ENCODE measurements at places on chromosomes 2 and 18. TPM values are rescaled to one million over a fixed set of nuclear protein-coding genes. Genes with fewer than 3 reads are reported as not detected.

DNA sequence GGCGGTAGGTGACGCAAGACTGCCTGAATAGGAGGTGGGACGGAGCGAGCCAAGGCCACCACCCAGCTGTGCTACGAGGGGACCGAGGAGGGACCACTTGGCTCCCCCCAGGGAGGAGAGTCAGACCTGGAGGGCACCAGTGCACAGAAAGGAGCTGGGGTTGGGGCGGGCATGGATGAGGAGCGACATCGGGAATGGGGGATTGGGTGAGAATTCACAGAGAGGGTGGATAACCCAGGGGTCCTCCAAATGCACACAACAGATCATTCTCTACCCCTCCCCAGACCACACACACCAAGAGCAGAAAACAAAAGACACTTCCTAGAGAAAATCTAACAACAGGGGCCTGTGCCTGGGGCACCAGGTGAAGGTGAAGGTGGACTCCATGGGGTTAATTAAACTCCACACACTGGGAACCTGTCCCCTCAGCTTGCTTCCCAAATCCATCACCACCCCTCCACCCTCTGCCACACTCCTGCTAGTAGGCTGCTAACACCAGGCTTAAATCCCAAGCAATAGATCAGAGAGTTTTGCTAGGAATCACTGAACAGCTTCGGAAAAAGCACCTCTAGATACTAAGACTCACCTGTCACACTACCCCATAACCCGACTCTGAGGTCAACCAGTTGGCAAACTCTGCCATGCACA lies 274.6 kb downstream of the EIPR1 start:
- DNase-seq, result no peak

DNA sequence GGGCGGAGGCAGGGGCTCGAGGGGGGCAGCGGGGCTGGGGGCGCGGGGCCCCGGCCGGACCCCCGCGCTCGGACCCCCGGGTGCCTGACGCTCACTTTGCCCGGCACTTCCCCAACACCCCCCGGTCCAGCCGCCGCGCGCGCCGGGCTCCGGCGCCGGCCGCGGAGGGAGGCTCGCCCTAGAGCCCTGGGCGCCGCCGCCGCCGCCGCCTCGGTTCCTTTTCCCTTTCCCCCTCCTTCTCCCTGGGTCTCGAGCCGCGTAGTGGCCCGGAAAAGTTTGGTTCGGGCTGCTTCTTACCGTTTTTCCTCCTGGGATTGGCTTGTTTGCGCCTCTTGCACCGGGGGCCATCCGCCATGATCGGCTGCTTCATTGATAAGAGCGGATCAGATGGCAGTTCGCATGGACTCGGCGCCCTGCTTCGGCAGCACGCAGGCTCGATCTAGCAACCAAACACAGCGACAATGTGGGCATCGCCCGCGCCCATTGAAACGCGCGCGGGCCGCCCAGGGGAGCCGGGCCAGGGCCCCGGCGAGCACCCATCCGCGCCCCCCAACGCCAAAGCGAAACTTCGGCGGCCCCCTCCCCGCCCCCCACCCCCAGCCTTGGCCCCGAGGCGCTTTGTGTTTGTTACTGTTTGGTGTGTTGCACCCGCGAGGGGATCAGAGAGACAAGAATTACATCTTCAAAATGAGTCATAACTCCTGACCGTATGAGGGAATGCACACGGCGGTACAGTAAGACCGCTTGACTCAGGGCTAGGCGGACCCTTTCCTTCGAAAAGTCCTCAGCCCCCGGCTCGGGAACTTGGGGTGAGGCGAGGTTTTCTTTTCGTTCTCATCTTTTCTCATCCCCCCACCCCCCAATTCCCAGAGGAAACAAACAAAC lies 2.7 kb downstream of the ZEB2 start:
- DNase-seq, result no peak

The PLA2R1 gene
- 0.90 TPM for total RNA-seq

- DNase-seq, result no peak
These were observed 2.4 kb downstream of the MOGAT1 start for GRCh38 chr2:222673883-222674282.

DNA sequence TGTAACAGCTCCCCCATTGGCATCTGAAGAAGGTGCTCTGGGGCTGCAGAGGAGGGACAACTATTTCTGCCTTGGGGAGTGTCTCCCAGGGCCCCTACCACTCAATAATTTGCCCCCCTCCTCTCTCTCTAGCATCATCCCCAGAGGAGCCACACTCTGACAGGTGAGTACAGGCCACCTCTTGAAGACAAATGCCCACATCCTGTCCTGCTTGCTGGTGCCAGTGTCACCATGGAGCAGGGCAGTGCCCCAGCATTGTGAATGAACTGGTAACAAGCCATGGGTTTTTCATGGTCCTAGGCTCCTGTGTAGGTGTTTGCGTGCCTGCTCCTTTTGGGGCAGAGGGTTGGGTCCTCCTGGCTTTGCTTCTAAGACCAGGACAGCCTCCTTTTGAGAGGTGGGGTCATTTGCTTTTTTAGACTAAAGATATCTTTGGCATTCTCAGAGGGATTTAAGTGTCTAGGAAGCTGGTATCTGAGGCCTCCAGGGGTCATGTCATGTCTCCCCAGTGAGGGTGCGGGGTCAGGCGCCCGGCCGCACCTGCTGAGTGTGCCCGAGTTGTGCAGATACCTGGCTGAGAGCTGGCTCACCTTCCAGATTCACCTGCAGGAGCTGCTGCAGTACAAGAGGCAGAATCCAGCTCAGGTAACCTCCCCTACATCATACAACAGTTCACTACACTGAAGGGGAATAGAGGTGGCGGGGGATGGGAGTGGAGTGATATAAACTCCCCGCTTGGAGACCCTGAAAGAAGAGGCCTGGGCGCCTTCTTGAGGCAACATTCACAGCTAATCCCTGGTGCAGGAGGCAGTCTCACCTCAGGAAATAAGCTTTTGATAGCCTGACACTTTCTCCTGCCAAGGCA lies 1.8 kb downstream of the RETREG2 start:
- no peak for DNase-seq

The SPHKAP gene
- total RNA-seq, result 1.4 TPM

The ALK gene
- 0.19 TPM for total RNA-seq

GRCh38 chr2:237164474-237165042 lies 78.9 kb downstream of the COPS8 start:
- no peak for DNase-seq

DNA sequence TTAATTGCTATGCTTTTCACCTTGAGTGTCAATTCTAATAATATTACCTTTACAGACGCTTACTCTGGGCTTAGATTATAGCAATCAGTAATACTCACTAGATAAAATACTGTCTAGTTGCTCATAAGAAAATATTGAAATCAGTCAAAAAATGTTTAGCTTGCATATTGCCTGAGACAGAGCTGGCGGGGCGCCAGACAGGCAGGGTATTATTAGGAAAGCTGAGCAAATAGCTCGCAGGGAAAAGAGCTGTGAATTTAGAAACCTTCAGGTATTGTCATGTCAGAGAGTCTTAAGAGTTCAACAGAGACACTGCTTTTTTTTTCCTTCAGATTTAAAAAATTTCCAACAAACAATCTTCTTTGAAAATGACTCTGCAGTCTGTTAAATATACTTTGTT lies 118.4 kb downstream of the MEIS1 start:
- DNase-seq, result no peak

DNA sequence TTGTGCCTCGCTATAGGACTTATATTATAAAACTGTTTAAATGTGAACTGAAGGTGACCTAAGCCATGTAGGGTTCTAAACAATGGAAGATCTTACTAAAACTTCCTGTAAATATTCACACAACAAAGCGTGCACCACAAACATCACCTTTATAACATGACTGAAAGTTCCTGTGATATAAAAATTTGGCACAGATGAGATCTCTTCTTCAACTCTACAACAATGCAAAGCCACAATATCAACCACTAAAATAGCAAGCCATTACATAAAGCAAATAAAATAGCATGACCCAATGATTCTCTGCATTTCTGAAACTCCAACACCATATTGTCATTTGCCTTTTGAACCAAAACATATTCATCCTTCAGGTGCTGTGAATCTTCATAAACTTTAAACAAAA lies 3.5 kb downstream of the YES1 start:
- DNase-seq, result no peak

The TMBIM1 gene
- 44.0 TPM for total RNA-seq

DNA sequence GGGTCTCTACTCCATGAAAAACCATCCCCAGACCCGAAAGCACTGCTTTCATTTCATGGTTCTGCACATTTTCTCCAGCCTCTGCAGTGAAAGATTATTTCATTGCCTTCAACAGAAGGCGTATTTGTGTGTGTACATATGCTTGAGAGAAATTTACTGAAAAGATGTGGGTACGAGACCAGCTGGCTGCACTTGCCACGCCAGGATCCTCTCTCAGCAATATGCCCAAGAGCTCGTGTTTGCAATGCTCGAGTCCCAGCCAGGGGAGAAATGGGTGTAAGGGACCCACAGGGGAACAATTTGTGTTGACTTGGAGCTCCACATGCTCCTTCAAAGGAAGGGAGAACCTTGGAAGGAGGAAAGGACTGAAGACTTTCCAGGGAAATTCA lies 37.3 kb downstream of the TMEM177 start:
- no peak for DNase-seq

GRCh38 chr2:157107460-157107859 lies 150.0 kb upstream of the GALNT5 start:
- no peak for DNase-seq

The EVA1A gene
- total RNA-seq, result 12.7 TPM

The GAL3ST2 gene
- 0.09 TPM for total RNA-seq

The IL18RAP gene
- 3.7 TPM for total RNA-seq

DNA sequence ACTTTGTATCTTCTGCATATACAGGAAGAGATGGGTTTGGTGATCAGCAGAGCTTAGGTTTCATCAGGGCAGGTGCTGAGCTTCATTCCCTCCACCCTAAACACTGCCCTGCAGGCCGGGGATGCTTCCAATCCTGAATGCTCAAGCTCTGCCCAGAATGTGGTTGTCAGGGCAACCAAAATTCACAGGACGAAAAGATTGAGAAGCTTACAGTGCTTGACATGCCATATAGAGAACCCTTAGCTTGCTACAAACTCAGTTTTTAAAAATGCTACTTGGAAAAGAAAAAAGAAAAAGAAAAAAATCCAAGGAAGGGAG lies 65.6 kb downstream of the SH3RF3 start:
- DNase-seq, result no peak

The C2orf78 gene
- total RNA-seq, result not detected

- no peak for DNase-seq
These were observed 40.6 kb upstream of the LAMA1 start for GRCh38 chr18:7158216-7158615.

Data from thymus (tissue), 14 donors.